Liver (tissue), 10 donors: ENCODE measurements at places on chromosomes 2 and 18.

DNA sequence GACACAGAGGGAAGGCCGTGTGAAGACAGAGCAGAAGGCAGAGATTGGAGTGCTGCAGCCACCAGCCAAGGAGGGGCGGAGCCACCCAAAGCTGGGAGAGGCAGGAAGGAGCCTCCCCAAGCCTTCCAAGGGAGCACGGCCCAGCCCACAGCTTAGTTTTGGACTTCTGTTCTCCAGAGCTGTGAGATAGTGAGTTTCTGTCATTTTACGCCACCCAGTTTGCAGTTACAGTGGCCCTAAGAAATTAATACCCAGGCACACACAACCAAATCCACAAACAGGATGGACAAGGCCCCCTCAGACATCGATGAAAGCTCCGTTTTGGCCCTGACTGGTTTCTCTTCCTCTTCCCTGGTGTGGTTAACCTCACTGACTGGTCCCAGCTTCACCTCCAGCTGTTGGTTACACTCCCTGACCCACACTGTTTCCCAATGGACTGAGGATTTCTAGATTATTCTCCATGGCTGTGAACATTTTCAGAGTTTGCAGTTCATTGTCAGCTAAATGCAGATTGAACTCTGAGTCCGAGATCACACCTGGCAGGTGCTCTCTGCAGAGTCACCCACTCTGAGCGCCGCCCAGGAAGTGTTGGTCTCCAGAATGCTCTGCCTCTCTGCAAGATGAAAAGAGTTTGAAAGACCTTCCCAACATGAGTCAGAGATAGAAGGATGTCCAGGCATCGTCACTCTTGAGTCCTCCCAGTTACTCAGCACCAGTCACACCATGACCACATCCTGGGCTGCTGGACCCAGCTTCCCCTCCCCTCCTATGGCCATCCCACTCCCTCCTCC, 100.2 kb downstream of the TWIST2 start:
- no peaks in the 10 kb centered on the region for H3K27me3 ChIP-seq
- H3K4me1 ChIP-seq, result no peaks in the 10 kb centered on the region
- DNase-seq, result peak; percentile 24
- no peaks in the 10 kb centered on the region for H3K36me3 ChIP-seq
- no peak overlapping the region for H3K27ac ChIP-seq

DNA sequence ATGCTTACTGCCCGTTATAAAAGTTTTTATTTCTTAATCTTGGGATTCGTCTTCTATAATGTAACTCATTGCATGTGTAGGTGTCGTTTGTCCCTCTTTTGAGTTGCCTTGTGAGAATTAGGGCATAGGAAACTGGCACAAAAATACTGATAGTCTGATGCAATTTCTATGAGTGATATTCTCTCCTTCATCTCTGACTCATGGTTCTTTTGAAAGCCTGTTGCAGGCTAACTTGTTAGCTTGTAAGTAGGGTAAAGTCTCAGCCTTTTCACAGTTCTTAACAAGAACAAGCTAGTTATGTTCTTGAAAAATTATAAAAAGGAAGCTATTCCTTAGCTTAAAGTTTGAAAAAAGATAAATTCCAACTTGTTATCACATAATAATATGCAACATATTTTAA, 1085.4 kb upstream of the NRXN1 start:
- H3K27ac ChIP-seq, result no peak overlapping the region
- no peaks in the 10 kb centered on the region for H3K27me3 ChIP-seq
- H3K36me3 ChIP-seq, result no peaks in the 10 kb centered on the region
- H3K4me1 ChIP-seq, result no peaks in the 10 kb centered on the region
- H3K4me3 ChIP-seq, result no peak overlapping the region

- no peak for DNase-seq
- H3K27ac ChIP-seq, result no peak overlapping the region
- H3K4me1 ChIP-seq, result peaks cover 14% of the 10 kb centered on the region
- H3K36me3 ChIP-seq, result no peaks in the 10 kb centered on the region
- no peaks in the 10 kb centered on the region for H3K27me3 ChIP-seq
Measured at GRCh38 chr2:77519164-77519887, 2.9 kb downstream of the LRRTM4 start.

DNA sequence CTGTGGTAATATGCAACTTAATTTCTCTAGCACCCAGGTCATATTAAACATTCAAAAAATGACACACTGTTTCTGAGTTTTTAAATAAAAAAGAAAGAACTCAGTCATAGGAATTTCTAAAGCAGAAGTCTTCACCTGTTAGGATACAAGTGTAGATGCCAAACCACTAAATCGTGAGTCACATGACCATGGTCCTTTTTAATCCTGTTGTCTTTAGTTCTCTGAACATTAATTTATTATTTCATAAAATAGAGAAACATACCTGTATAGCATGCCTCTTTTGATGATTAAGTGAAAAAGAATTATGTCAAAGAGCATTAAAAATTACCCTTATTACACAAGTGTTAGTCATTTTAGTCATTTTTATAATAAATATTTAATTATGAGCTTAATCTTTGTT, 398.8 kb downstream of the CCDC85A start:
- no peaks in the 10 kb centered on the region for H3K36me3 ChIP-seq
- H3K27me3 ChIP-seq, result no peaks in the 10 kb centered on the region
- DNase-seq, result no peak
- no peak overlapping the region for H3K4me3 ChIP-seq
- H3K4me1 ChIP-seq, result no peaks in the 10 kb centered on the region

DNA sequence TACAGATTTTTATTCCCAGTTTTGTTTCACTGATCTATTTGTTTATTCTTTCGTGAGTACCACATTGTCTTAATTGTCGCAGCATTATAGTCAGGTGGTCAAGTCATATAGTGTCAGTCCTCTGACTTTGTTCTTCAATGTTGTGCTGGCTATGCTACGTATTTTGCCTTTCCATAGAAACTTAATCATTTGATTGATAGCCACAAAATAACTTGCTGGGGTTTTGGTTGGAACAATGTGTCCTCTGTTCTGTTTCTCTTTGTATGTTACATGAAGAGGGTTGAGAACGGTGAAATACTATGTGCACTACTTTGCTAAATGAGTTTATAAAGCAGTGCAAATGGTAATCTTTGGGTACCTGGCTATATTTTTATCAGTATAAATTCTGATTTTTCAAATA, 64.9 kb upstream of the TTC27 start:
- no peaks in the 10 kb centered on the region for H3K4me1 ChIP-seq
- H3K27me3 ChIP-seq, result no peaks in the 10 kb centered on the region
- DNase-seq, result no peak

GRCh38 chr2:238158509-238159070, at the start of gene ERFE:
ERFE (plus strand) TSS chr2:238158970; CDS start chr2:238159008, 38 bp downstream.
- no peaks in the 10 kb centered on the region for H3K27me3 ChIP-seq
- peak; percentile 69 for DNase-seq
- H3K36me3 ChIP-seq, result no peaks in the 10 kb centered on the region
- no peak within 1 kb of the TSS for H3K27ac ChIP-seq
- peak within 1 kb of the TSS; percentile 54 for H3K4me3 ChIP-seq
- peaks cover 11% of the 10 kb centered on the region for H3K4me1 ChIP-seq

DNA sequence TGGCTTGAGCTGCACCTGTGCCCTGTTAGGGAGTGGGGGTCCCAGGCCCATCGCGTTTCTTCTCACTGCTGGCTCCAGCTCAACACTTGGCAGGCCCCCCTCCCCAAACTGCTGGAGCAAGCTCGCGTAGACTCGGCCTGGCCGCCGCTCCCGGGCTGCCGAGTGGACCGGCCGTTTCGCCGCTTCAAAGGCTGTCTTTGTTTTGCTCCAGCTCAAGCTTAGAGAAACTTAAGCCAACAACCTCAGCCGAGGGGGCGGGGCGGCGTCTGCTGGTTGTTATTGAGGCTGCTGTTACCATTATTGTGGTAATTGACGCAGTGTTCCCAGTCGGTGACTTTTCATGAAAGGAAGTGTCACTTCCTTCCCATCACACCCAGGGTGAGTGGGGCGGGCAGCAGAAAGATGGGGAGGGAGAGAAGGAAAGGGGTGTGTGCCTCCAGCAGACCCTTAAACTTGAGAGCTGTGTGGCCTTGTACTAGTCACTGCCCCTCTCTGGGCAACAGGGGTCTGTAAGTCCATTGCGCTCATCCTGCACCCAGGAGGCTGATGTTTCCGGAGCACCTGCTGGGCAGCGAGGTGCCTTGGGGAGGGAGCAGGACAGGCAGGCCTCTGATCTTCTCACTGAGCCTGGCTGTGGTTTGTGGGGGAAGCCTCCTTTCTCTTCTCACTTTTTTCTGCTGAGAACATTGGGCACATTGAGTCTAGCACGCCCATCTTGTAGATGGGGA, 2.1 kb downstream of the ARID5A start:
- H3K27ac ChIP-seq, result peak overlapping the region; percentile 87
- no peaks in the 10 kb centered on the region for H3K27me3 ChIP-seq
- no peak for DNase-seq

GRCh38 chr2:5007596-5007995, 684.6 kb upstream of the SOX11 start:
- no peak for DNase-seq
- no peak overlapping the region for H3K27ac ChIP-seq
- H3K4me3 ChIP-seq, result no peak overlapping the region
- H3K27me3 ChIP-seq, result no peaks in the 10 kb centered on the region
- H3K4me1 ChIP-seq, result no peaks in the 10 kb centered on the region

- H3K4me3 ChIP-seq, result peak overlapping the region; percentile 26
- H3K27ac ChIP-seq, result peak overlapping the region; percentile 95
- peaks cover 2% of the 10 kb centered on the region for H3K36me3 ChIP-seq
- H3K27me3 ChIP-seq, result no peaks in the 10 kb centered on the region
Measured at GRCh38 chr2:96550787-96551604, 14.4 kb downstream of the ARID5A start.

DNA sequence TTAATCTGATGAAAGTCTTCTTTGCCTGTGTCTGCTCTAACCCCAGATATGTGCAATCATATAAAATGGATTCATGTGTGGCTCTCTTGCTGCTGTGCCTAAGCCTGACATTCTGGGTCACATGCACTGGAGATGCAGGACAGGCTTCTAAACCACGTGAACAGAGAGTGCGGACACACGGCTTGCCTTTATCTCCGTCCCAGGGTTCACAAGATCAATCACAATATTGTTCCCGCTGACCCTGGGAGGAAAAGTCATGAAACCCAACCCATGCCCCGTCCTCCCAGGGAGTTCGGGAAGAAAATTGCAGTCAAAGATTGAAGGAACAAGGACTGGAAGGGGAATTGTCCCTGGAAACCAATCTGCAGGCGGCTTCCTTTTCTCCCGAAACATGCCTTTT, 74.8 kb downstream of the VAPA start:
- DNase-seq, result no peak
- H3K4me1 ChIP-seq, result no peaks in the 10 kb centered on the region
- no peaks in the 10 kb centered on the region for H3K36me3 ChIP-seq
- H3K27ac ChIP-seq, result no peak overlapping the region
- H3K27me3 ChIP-seq, result no peaks in the 10 kb centered on the region

GRCh38 chr2:120108749-120109148, 95.9 kb downstream of the EPB41L5 start:
- no peak overlapping the region for H3K4me3 ChIP-seq
- no peak overlapping the region for H3K27ac ChIP-seq
- H3K36me3 ChIP-seq, result no peaks in the 10 kb centered on the region

- DNase-seq, result no peak
- H3K4me1 ChIP-seq, result no peaks in the 10 kb centered on the region
- H3K4me3 ChIP-seq, result no peak overlapping the region
- H3K27me3 ChIP-seq, result no peaks in the 10 kb centered on the region
Measured at GRCh38 chr2:30860726-30861125, 53.5 kb upstream of the CAPN13 start.

- no peaks in the 10 kb centered on the region for H3K4me1 ChIP-seq
- no peak overlapping the region for H3K4me3 ChIP-seq
- H3K27ac ChIP-seq, result no peak overlapping the region
- H3K27me3 ChIP-seq, result no peaks in the 10 kb centered on the region
Measured at GRCh38 chr2:169229590-169229989, 132.7 kb downstream of the LRP2 start.

DNA sequence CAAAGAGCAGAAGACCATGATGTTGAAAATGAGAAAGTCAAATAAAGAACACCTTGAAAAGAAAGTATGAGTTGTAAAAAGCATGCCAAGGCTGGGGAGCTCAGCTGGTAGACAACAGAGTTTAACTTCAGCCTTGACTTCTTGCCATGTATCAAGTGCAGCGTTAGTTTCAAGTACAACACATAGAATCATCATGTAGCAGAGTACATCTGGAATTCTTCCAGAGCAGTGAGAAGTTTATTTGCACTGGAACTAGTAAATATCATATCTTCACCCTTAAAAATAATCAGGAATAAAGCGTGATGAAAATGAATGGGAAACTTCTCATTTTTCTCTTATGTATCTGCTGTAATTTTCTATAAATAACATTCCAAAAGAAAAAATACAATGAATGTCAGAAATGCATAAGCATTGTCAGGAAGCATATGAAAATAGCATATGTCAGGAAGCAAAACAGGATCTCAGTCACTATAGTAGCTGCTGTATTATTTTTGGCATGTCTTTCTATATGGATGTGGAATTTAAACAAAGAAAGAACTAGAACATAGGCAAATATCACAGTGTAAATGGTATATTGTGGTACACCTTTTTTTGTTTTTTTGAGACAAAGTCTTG, 10.1 kb upstream of the SULT1C4 start:
- H3K36me3 ChIP-seq, result no peaks in the 10 kb centered on the region
- no peak overlapping the region for H3K4me3 ChIP-seq
- H3K27me3 ChIP-seq, result no peaks in the 10 kb centered on the region
- no peak overlapping the region for H3K27ac ChIP-seq
- DNase-seq, result no peak

GRCh38 chr2:182860858-182861257, 5.6 kb downstream of the FRZB start:
- H3K27ac ChIP-seq, result no peak overlapping the region
- DNase-seq, result no peak
- H3K4me1 ChIP-seq, result no peaks in the 10 kb centered on the region
- H3K4me3 ChIP-seq, result no peak overlapping the region
- no peaks in the 10 kb centered on the region for H3K27me3 ChIP-seq

DNA sequence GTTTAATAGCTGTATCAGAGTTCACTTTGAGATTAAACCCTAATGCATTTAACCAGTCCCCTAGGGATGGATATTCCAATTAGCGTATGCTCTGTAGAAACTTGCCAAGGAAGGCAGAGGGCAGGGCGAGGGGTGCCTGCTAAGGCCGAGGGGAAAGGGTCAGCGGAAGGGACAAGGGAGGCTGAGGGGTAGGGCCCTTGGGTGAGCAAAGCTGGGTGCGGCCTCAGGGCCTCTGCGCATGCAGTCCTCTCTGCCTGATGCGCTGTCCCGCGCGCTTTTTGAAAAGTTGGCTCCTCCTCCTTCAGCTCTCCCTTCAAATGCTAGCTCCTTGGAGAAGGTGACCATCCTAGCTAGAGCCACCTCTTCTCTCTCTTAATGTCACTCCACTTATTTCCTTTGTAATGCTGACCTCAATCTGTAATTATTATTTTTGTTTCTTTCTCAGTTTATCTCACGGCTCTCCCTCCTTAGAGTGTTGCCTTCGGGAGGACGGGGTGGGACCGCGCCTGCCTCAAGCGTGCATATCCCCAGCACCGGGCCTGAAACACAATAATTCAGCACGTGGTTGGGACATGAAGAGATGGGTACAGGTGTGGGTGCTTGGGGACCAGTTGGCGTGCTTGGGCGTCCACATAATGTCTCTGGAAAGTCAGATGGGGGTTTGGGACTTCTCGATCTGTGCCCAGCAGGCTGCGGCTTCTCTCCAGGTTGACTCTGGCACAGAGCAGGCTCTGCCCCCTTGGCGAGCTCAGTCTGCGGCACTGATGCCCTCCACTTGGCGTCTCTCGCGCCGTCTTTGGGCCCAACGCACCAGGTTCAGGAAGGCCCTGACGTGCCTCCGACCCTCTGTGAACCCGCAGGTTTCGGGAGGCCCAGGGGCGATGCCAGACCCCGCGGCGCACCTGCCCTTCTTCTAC, 10.0 kb downstream of the ZAP70 start:
- no peak overlapping the region for H3K4me3 ChIP-seq
- no peaks in the 10 kb centered on the region for H3K36me3 ChIP-seq
- H3K27me3 ChIP-seq, result no peaks in the 10 kb centered on the region
- no peak overlapping the region for H3K27ac ChIP-seq
- no peaks in the 10 kb centered on the region for H3K4me1 ChIP-seq
- no peak for DNase-seq

GRCh38 chr2:141015341-141016047, 1115.3 kb downstream of the LRP1B start:
- H3K4me1 ChIP-seq, result no peaks in the 10 kb centered on the region
- no peaks in the 10 kb centered on the region for H3K36me3 ChIP-seq
- H3K27me3 ChIP-seq, result no peaks in the 10 kb centered on the region
